Epithelial cell of proximal tubule (primary cell): ENCODE measurements at places on chromosomes 7 and 10. TPM values are rescaled to one million over a fixed set of nuclear protein-coding genes. Genes with fewer than 3 reads are reported as not detected.

The OGDHL gene
- total RNA-seq = 0.36 and 1.8 TPM in 2 replicates

The GNGT1 gene
- total RNA-seq = not detected in 2 replicates

The RTKN2 gene
- 7.1 and 13.8 TPM in 2 replicates for total RNA-seq

The ATG9B gene
- total RNA-seq = 0.07 and 1.1 TPM in 2 replicates

The ITIH5 gene
- total RNA-seq = not detected in 2 replicates

The C7orf57 gene
- 0.22 TPM in 1 of 2 replicates, not detected in the other for total RNA-seq

The GATA3 gene
- 3.2 and 3.7 TPM in 2 replicates for total RNA-seq

The KCNMA1 gene
- total RNA-seq = 12.5 and 19.5 TPM in 2 replicates

The PKD2L1 gene
- total RNA-seq = not detected in 2 replicates

The ACBD7 gene
- total RNA-seq = 1.2 and 1.6 TPM in 2 replicates

GRCh38 chr7:23964715-23965114 is 254.7 kb downstream of the STK31 start:
- DNase-seq = no peak

DNA sequence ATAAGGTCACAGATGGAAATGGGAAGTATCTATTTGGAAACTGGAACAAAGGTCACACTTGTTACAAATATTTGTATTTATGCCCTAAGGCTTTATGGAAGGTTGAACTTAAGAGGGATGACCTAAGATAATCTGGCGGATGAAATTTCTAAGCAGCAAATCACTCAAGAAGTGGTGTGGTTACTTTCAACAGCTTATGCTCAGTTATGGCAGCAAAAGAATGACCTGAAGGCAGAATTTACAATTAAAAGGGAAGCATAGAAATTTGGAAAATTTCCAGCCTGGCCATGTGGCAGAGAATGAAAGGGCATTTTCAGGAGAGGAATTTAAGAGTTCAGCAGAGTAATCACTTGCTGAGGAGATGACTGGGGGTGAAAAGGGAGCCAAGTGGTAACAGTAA is 95.8 kb upstream of the TNS3 start:
- no peak for DNase-seq

DNA sequence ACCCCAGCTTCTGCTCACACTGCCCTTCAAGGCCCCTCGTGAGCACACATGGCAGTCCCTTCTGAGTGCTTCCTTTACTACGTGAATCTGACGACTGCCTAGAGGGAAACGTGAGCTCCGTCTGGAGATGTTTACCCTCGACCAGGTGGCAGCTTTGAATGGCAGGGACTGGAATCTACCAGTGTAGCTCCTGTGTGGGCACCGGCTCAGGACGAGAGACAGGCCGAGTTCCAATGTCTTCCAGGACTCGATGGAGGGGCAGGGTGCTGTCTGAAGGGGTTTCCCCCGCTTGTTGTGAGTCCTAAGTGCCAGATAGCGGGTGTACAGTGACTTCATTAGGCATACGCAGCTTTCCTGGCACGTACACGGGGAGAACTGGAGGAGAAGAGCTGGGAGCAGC is 229.9 kb downstream of the ADARB2 start:
- no peak for DNase-seq

- no peak for DNase-seq
Observed at GRCh38 chr10:121260377-121260776, 337.9 kb downstream of the FGFR2 start.

DNA sequence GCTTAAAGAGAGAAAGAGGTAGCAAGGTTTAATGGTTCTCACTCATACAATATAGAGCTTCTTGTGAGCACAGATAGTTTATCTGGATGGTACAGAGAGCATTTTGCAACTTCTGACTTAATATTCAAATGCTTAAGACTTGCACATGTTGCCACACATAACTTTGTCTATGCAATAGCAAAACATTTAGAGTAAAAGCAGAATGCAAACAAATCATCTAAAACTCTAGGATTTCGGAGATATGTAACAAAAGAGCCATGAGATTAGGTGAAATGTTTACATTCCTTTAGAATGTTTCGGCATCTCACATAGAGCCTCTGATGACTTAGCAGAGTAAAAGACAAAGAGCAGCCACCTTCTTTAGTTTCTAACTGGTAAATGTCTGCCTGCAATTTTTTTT is 717.1 kb upstream of the LRRN3 start:
- no peak for DNase-seq

DNA sequence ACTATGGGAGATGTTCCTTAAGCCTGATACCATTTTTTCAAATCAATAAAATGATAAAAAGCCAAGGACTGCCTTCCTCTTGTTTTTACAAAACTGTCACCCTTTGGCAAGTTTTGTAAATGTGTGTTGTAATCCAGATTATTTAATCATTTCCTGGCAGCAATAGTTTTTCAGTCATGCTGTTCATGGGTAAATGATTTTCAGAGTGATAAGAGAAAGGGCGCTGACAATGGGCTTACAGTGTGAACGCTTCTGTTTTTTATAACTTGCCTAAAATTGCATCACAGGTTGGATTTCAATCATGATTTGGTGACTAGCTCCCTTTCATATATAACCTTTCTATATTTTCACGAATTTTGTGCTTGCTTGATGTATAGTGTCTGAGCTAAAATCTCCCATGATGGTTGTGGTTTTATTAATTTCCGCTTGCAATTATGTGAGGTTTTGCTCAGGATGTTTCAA is 19.0 kb upstream of the DMBT1 start:
- no peak for DNase-seq

- DNase-seq = peak; percentile 90
Observed at GRCh38 chr10:77416311-77417135, 221.1 kb downstream of the KCNMA1 start.

DNA sequence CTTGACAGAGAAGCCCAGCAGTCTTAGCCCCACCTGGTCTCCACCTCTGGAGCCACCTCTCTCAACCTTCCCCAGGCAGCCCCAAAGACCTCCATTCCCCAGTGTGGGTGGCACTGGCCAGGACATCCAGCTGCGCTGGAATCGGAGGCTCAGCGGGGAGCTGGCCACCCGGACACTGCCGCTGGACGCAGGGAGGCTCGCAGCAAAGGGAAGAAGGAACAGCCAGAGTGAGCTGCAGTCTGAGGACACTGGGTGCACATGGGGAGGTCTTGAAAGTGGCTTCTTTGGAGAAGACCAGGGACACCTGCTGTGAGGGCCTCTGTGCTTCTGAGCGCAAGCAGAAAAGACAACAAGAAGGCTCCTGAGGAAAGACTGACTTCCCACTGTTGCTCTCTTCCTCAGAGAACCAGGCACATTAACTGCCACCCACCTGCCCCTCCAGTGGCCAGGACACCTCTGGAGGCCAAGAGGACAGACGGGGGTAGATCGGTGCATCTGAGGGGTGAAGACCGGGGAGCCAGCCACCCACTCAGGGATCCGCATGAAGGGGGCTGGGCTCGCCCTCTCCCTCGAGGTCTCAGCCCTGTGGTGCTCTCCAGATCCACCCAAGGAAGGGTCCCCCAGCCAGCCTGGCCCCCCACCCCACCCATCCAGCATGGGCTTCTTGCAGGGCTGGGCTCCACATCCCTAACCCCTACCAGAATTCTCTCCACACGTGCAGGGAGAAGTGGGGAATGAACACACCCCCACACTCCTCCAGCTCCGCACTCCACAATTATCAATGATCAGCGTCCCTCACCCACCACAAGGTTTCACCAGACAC is 1.8 kb downstream of the CAMK2B start:
- DNase-seq = no peak

DNA sequence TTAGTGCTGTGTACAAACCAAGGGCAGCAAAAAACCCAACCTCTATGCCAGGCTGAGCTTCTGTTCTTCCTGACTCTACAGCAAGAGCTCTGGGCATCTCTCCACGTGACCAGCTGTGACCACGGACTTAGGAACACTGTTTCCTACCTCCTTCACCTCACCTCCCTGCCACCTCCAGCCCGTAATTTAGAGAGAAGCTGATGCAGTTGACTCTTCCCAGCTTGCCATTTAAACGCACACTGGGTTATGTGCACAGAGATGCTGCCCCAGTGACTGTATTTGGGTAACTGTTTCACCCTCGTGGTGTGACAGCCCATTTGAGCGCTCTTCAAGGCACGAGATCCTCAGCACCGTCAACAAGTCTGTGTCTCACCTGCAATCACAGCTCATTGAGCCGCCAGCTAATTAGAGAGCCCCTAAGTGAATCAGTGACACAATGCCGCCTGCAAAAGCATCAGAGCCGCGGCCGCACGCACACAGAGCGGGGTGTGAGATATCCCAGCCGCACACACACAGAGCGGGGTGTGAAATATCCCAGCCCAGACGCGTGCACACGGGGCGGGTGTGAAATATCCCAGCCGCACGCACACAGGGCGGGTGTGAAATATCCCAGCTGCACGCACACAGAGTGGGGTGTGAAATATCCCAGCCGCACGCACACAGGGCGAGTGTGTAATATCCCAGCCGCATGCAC is 319.7 kb downstream of the PTPRN2 start:
- DNase-seq = no peak

DNA sequence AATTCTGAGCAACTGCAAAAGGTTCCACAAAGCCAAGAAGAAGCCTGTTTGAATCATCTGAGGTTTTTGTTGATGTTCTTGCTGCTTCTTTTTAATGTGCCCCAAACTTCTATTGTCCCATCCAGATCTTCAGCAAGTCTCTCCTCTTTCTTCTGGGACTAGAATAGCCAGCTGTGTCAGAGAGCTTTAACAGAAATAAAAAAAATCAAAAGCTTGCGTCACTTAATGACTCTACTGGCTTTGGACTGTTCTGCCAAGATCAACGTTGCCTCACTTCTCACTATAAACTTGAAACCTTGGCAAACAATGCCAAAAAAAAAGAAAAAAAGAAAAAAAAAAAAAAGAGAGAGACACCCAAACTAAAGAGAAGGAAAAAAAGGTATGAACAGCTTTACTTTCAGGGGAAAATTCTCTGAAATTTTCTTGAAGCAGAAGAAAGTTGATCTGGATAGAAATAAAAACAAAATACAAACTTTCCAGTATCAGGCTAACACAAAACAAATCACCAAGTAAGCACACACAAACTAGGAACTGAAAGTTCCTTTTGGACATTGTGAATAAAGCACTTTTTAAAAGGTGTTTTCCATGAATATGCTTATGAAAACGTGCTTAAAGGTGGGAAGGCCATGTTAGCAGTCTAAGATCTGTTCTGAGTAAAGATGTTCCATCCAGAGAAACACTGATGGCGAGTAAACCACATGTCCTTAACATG is 14.8 kb downstream of the USP54 start:
- DNase-seq = no peak

DNA sequence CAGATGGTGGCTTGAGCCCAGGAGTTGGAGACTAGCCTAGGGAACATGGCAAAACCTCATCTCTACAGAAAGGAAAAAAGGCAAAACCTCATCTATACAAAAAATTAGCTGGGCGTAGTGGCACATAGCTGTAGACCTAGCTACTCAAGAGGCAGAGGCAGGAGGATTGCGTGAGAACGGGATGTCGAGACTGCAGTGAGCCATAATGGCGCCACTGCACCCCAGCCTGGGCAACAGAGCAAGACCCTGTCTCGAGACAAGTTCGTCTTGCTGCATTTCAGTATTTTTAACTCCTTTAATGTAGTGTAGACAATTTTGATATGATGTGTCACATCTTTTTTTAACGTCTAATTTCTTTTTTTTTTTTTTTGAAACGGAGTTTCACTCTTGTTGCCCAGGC is 31.4 kb upstream of the KMT2C start:
- DNase-seq = no peak

- DNase-seq = no peak
Observed at GRCh38 chr10:2861632-2862210, 205.6 kb upstream of the PFKP start.

DNA sequence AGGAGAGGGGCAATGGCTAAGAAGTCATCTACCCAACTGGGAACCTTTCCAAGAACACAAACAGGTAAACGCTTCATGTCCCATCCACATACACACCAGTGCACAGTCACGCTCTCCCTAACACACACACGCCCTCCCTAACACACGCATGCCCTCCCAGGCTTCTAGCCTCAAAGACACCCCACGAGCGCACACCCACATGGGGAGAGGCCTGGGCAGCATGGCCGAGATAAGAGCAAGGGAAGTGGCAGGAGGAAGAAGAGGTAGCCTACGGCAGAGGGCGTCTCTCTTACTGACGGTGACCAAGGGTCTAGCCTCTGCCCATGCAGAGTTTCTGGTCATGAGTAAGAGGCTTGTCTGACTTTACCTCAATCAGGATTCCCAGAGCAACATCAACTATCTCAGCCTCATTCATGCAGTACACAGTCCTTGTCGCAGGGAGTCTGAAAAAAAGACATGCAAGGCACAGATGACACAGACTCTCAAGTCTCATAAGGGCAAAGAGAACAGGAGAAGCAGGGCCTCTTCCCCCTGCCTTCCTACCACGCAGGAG is 3.1 kb downstream of the CYREN start:
- DNase-seq = no peak

DNA sequence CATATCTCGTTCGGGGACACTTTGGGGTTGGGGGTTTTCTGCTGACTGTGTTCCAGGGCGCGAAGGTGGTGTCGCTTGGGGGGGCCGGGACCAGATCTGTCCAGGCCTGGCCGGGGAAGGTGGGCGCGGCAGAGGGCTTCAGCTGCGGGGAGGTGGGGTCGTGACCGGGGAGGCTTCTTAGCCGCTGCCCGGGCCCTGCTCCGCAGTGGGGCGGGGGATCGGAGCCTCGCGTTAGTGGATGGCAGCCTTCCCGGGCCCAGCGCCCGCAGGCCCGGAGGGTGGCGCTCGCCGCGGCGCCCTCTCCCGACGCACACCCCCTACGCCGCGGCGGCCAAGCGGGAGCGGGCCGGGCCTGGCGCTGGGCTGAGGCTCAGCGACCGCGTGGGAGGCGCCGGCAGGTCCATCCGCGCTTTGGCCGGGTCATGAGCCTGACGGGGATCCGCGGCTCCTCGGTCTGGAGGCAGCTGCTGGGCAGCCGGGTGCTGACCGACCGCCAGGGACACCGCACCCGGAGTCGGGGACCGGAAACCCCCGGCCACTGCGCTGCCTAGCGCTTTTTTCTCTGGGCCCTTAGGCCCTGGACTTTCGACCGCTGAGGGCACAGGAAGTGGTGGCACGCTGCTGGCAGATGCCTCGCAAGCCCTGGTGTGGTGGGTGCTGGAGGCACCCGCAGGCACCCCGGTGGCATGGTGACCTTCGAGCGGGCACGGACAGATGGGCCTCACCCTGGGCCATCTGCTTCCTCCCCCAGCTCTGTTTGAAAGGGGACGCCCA is 1.2 kb downstream of the AGAP3 start:
- no peak for DNase-seq

DNA sequence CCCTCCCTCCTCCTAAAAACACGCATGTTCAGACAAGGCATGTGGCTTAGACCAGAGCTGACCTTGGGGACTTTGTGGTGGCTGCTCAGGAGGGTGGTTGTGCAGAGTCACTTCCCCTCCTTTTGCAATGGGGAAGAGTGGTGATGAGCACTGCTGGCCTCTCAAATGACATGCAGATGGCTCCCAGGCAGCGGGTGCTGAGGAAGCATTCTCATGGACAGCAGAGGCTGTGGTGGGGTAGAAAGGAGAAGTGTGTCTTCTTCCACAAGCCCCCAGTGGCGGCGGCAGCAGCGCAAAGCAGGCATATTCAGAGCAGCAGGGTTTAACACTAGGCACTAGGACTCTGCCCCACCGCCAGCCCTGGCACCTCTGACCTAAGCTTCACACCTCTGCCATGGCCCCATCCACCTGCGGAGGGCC is 105.9 kb upstream of the ANLN start:
- no peak for DNase-seq

GRCh38 chr10:64067859-64068258 is 546.7 kb downstream of the REEP3 start:
- DNase-seq = no peak

GRCh38 chr10:50992972-50993766 is 81.1 kb upstream of the PRKG1 start:
- no peak for DNase-seq

GRCh38 chr7:45342236-45342635 is 184.6 kb downstream of the RAMP3 start:
- DNase-seq = no peak
